ENCODE measurements at places on chromosomes 16 and 17.

DNA sequence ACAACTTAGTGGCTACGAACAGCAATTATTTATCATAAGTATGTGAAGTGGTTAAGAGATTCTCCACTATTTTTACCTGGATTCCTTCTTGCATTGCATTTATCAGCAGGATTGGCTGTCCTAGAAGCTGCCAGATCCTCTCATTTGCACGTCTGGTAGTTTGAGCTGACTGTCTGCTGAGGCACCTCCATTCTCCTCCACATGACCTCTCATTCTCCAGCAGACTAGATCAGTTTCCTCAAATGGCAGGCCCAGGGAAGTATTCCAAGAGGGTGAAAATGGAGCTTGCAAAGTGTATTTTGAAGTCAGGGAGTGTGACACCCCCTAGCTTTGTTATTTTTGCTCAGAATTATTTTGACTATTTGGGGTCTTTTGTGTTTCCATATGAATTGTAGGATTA, 870.1 kb downstream of the CDH11 start:
- DNase-seq, result no peak

GRCh38 chr16:86501989-86502855, 8.1 kb upstream of the FOXF1 start:
- no peak for DNase-seq

- DNase-seq, result no peak
These were observed 66.8 kb downstream of the BCAS3 start for GRCh38 chr17:60744355-60744966.

- no peak for DNase-seq
These were observed 80.1 kb upstream of the SDK2 start for GRCh38 chr17:73724341-73724740.

DNA sequence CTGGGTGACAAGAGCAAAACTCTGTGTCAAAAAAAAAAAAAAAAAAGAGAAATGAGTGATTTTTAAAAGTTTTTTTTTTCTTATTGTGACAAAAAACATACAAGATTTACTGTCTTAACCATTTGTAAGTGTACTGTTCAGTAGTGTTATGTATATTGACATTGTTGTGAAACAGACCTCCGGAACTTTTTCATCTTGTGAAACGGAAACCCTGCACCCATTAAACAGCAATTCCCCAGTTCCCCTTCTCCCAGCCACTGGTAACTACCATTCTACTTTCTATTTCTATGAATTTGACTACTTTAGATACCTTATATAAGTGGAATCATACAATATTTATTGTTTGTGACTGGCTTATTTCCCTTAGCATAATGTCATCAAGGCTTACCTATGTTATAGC, 18.7 kb downstream of the DUS2 start:
- DNase-seq, result no peak

DNA sequence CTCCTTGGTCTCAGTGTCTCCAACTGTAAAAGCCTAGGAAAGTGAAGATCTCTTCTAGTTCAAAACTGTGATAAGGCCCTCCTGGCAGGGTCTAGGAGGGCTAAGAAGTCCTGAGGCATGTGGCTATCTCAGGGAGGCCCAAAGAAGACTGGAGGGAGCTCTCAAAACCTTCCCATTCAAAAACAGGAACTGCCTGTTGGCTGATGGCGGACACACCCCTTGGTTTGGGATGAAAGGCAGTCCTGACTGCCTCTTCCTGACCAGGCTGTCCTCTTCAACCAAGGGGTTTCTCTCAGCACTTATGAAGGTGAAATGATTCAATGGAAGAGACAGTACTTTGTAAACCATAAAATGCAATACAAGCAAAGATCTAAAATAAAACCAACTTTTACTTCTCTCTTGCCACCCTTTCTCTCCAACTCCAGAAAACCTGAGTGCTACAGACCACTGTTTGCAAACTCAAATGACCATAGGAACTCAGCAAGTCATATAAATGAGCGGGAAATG, 4.7 kb downstream of the ZNF764 start:
- no peak for DNase-seq

- no peak for DNase-seq
These were observed 90.6 kb upstream of the CDH5 start for GRCh38 chr16:66275775-66276428.

DNA sequence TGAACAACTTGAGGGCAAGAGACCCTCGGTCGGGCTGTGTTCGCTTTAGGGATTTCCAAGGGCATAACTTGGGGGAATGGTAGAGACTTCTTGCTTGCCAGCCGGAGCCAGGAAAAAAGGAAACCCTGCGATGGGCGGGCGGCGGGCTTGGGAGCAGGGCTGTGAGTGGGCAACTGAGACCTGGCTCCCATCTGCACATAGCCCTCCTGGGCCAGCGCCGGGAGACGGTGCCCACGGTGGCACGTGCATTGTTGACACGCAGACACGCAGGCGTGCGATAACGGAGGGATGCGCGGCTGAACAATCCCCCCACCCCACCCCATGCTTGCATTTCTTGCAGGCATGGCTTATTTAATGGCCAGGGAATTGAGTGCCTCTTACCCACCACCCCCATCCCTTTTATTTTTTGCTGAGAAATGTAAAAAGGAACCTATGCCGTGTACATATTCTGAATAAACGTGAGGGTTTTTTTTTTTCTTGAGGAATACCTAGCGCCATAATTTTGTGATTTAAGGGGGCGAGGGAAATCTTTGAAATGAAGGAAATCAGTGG, 17.1 kb upstream of the ZFHX3 start:
- DNase-seq, result no peak

- DNase-seq, result no peak
These were observed 51.0 kb upstream of the MRTFB start for GRCh38 chr16:14020141-14020540.

- DNase-seq, result no peak
These were observed 132.4 kb upstream of the GSE1 start for GRCh38 chr16:85480727-85481101.

DNA sequence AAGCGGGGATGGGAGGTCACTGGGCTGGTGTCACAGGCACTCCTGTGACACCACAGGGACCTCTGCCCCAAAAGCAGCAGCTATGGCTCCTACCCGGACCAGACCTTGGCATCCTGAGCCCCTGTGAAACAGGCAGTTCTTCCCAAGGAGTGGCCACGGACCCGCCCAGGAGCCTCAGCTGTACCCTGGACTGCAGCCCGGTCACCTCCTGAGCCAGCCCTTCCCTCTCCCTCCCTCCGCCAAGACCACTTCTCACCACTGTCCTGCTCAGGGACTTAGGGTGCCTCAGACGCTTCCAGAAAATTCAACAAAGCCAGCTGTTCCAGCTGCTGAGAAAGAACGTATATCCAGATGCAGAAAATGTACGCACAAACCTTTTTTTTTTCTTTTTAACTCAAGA, 13.9 kb upstream of the NCBP3 start:
- DNase-seq, result no peak

- DNase-seq, result no peak
These were observed 2.3 kb upstream of the UBTF start for GRCh38 chr17:44221862-44222111.

- no peak for DNase-seq
These were observed 2.8 kb downstream of the WNT3 start for GRCh38 chr17:46815474-46816353.

- DNase-seq, result no peak
These were observed 114.4 kb downstream of the SDR42E1 start for GRCh38 chr16:81896902-81897301.
